AG09309 (cell line): ENCODE measurements at places on chromosomes 1 and 21.

- DNase-seq: no peak
Measured at GRCh38 chr1:160168609-160169369, 17.4 kb downstream of the ATP1A4 start.

- no peak for DNase-seq
Measured at GRCh38 chr1:46224966-46225365, 21.8 kb downstream of the LURAP1 start.

DNA sequence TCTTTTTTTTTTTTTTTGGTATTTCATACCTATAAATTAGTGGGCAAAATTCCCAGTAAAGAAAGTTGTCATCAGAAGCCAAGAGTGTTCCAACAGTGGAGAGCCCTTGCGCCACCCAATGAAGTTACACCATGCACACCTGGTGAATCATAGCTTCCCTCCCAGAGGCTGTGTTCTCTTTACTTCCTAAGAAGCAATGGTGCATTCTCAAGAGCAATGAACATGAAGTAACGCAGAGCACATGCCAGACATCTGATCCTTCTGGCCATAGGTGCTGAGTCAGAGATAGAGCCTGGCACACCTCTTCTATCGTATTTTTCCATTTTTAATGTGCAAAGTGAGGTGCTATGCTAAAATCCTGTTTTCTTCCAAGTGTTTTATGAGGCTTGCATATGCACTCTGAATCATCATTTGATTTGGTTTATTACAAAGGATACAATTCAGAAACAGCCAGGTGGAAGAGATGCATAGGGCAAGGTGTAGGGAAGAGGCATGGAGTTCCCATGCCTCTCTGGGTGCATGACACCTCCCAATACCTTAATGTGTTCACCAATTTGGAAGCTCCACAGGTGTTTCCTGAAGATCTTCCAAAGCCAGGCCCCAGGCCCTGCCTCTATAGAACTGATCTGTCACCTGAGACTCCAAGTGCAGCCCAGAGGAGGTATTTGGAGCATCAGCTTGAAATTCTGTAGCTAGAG lies 408.0 kb downstream of the SIPA1L2 start:
- no peak for DNase-seq

- DNase-seq: no peak
Measured at GRCh38 chr1:153777648-153778047, 2.4 kb downstream of the SLC27A3 start.

GRCh38 chr21:40616377-40616704 lies 230.6 kb downstream of the DSCAM start:
- no peak for DNase-seq

DNA sequence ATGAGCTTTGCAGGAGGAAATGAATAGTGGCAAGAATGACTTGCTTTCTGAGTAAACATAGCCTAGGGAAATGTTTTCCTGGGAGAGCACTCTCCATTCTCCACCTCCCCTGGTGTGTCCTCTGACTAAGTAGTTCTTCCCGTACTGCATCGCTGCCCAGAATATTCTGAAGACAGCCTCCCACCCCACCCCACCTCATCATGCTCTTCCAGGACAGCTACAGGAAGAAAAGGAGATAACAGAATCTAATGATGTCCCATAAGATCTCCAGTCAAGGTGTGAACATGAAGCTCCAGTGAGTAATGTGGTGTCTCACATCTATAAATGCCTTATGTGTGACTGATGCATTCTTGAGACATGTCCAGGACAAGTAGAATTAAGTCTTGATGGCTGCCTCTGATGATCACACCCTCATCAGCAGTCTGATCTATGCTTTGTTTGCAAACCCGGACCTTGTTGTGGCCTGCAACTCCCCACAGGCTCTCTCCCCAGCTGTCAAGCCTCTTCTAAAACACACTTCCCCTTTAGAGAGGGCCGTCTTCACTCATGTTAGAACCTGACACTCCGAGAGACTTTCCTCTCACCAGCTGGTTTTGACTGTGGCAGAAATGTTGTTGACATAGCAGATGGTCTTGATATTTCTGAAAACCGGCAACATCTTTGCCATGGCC lies 183.0 kb downstream of the CYYR1 start:
- peak; percentile 47 for DNase-seq

GRCh38 chr1:245704765-245705164 lies 550.0 kb downstream of the KIF26B start:
- DNase-seq: no peak

GRCh38 chr21:31987696-31988095 lies 114.9 kb downstream of the HUNK start:
- DNase-seq: no peak

GRCh38 chr1:209989525-209989924 lies 51.5 kb downstream of the SYT14 start:
- no peak for DNase-seq

- no peak for DNase-seq
Measured at GRCh38 chr1:30908316-30908695, 252 bp downstream of the SDC3 start.

DNA sequence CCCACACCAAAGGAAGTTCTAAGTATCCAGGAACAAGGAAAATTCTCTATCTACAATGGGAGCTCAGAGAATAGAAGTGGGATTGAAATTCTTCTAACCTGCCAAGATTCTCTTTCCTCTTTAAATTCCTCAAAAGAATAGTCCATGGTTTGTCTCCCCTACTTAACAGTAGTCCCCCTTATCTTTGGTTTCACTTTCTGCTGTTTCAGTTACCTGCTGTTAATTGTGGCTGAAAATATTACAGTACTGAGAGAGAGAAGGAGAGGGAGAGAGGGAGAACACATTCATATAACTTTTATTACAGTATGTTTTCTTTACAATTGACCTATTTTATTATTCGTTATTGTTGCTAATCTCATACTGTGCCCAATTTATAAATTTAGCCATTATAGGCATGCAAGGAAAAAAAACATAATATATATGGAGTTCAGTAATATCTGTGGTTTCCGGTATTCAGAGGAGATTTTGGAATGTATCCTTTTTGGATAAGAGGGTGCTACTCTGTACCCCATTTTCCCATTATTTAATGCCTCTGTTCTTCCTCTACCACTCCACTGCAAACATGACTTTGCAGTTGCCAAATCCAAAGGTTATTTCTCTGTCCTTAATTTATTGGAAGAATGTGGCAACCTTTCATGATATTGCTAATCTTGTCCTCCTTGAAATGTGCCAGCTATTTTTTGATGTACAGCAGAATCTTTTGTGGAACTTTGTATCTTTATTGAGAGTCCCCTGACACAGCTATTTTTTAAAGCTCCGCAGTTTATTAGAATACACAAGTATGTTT lies 68.0 kb downstream of the USP25 start:
- no peak for DNase-seq

DNA sequence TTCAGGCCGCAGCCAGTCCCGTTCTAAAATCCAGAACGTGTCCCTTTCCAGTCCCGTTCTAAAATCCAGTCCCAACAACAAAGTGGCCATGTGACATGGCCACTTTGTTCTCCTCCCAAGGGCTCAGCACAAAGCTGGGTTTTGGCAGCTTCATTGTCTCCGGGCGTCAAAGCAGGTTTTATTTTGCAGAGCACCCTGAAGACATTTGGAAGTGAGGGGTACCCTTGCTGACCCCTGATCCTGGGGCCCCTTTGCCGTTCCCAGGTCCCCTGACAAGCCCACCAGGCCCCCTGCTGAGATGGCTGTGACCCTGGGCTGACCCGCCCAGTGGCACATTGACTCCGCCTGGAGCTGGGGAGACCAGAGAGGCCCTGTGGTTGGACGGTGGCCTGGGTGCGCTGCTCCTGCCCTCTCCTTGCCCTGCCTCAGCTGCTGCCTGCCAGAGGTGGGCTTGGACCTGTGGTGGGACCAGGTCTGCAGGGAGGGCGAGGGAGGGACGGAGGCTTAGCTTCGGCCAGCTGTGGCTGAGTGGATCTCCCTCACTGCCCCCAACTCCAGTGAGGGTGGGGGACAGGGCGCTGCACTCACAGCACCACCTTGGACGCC lies 4.3 kb downstream of the PFKL start:
- DNase-seq: no peak

DNA sequence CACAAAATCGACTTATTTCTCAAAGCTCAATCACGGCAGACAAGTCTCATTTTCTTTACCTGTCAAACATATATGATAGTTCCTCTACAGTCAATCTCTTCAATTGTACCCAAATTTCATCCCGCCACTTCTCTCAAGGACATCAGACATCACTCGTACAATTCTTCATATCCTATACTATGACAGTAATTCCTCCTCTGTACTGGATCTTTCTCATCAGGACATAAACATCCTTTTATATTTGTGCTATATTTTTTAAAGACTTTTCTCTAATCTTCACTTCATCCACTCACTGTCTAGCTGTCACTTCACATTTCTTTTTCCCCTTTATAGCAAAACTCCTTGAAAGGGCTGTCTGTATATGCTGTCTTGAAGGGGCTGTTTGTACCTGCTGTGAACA lies 419.1 kb upstream of the NR5A2 start:
- DNase-seq: no peak

DNA sequence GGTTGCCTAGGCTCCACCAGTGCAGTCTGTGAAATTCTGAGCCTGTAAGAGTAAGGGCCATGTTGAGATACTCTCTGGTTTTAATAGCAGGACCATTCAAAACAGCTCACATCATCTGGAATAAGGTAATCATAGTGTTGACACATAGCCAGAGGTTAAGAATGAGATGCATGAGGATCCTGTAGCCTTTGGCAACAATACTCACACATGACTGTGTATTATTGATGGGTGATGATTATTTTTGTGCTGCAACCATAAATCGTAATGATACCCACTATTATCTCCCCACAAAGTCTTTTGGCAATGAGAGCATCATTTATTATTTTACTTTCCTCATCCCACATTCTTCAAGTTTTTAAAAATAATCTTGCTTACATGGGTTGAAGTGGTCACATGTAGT lies 35.5 kb downstream of the KCNK2 start:
- DNase-seq: no peak
